ENCODE measurements at places on chromosomes 7 and 10.

GRCh38 chr7:47327698-47328391, 254.1 kb downstream of the TNS3 start:
- DNase-seq = no peak

GRCh38 chr10:43753397-43754061, 104.8 kb upstream of the ZNF32 start:
- no peak for DNase-seq

DNA sequence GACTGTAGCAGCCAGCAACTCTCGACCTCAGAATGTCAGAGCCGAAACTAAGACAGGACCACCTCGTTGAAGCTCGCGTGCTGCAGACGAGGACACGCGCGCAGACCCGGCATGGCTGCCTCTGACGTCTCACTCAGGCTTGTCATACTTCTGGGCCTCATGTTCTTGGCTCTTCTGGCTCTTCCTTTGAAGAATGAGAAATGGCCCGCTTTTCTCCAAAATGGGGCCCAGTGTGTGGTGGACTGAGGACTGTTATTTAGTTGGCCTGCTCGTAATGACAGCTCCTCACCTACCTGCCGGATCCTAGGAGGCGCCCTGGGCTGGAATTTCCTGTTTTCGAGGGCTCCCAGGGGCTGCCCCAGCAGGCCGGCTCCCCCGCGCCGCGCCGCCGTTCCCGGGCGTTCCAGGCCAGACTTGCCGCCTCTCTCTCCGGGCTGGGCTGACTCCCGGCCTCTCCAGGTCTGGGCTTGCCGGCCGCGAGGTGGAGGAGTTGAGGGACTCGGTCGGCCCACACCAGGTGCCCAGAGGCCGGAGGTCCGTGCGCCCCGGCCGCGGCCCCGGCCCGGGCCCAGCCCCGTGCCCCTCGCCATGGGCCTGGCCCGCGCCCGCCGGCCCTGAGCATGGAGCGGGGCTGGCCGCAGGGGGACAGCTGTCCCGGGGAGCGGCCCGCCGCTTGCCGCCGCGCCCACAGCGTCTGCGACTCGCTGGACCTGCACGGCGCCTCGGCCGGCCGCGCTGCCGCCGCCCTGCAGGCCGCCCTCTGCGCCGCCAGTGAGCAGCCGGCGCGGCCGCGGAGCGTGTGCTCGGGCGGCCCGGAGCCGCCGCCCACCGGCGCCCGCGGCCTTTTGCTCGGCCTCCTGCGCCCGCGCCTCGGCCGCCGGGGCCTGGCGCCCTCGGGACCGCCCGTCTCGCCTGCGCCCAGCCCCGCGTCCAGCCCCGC, 28.1 kb downstream of the AGAP3 start:
- no peak for DNase-seq

DNA sequence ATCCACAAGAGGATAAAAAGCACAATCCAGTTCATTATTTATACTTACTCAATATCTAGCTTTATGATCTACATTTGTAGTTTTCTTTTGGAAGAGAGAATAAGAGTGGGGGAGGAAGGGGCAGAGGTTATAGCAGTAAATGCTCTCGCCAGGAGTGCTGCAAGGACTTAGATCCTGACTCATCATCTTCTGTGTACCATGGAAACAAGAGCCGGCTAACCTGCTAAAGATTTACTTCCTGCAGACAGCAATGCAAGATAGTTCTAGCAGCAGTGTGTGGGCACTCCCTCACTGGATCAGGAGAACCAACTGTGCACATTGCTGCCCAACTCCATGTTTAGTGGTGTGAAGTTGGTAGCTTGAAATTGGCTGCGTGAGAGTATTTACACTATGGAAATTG, 47.7 kb upstream of the TRIL start:
- no peak for DNase-seq

- no peak for DNase-seq
Observed at GRCh38 chr7:51249991-51250390, 66.6 kb downstream of the COBL start.

- DNase-seq = no peak
Observed at GRCh38 chr7:139830782-139831501, 1.9 kb downstream of the TBXAS1 start.
